Esophagus muscularis mucosa (tissue), 4 donors: ENCODE measurements at places on chromosomes 2 and 18. TPM values are rescaled to one million over a fixed set of nuclear protein-coding genes. Genes with fewer than 3 reads are reported as not detected.
A peak's percentile ranks its signal among the peaks of the same experiment; 100 is the strongest.

- no peak overlapping the region for H3K27ac ChIP-seq
- H3K27me3 ChIP-seq: no peaks in the 10 kb centered on the region
- no peaks in the 10 kb centered on the region for H3K4me1 ChIP-seq
- H3K36me3 ChIP-seq: no peaks in the 10 kb centered on the region
- H3K4me3 ChIP-seq: no peak overlapping the region
- DNase-seq: no peak
Observed at GRCh38 chr2:235191978-235192377, 240.2 kb downstream of the SH3BP4 start.

DNA sequence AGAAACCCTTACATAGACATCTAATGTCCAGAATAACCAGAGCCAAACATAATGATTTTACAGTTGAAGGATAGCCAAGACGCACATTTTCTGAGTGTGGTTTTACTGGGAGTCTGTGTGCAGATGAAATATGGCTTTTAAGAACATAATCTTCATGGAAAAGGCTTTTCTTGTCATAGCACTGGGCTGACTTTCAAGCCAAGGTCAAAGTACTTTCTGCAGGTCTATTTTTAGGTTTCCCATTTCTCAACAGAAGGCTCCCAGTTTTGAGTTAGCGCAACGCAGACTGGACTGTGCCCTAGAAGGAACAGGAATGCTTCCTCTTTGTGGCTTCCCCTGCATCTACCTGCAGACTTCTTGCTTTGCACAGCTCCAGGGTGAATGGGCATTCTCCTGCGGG is 92.3 kb upstream of the UPP2 start:
- no peaks in the 10 kb centered on the region for H3K36me3 ChIP-seq
- H3K4me3 ChIP-seq: no peak overlapping the region
- peaks cover 23% of the 10 kb centered on the region for H3K4me1 ChIP-seq
- peak; percentile 55 for DNase-seq

DNA sequence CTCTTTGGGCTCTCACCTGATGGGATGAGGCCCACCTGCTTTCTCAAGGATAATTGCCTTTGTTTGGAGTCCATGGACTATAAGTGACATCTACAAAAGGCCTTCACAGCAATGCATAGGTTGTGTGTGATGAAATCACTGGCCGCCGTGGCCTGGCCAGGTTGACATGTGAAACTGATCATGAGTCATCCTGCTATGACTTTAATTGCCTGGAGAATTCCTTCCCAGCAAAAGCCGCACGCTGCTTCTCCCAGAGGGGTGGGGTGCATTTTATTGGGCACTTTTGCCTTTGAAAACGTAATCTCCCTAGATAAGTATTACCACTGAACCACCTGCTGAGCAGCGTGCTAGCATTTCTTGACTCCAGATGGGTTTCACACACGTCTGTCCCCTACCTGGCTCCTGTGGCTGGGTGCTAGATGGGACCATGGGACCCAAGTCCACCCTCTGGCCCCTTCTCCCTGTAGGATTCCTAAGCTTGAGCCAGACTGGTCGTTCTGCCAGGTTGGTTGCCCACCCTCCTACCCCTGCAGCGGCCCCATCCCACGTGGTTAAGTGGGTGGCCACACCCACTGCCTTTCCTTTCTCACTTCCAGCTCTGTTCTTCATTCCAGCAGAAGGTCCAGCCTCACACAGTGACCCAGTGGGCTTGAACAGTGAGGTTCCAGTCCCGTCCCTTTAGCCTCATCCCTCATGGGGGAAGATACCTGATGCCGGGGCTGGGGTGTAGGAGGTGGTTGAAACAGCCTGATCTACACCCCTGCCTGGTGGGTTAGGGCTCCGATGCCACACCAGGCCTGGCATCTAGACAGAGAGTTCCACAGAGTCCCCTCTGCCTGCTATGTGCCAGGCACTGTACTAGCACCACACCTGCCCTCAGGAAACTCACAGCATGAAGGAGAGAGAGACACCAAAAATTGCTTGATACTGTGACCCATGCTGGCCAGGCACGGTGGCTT is 89.6 kb downstream of the GBX2 start:
- no peaks in the 10 kb centered on the region for H3K4me1 ChIP-seq
- no peak overlapping the region for H3K27ac ChIP-seq
- no peak overlapping the region for H3K4me3 ChIP-seq

- no peaks in the 10 kb centered on the region for H3K27me3 ChIP-seq
- H3K4me1 ChIP-seq: peaks cover 28% of the 10 kb centered on the region
- H3K4me3 ChIP-seq: no peak overlapping the region
- no peak for DNase-seq
- no peaks in the 10 kb centered on the region for H3K36me3 ChIP-seq
Observed at GRCh38 chr2:105494683-105495425, 96.0 kb upstream of the FHL2 start.

The MAB21L4 gene
- total RNA-seq: not detected
